ENCODE measurements at places on chromosomes 3 and 15.

GRCh38 chr3:188439080-188439479 lies 285.1 kb downstream of the LPP start:
- DNase-seq: no peak

DNA sequence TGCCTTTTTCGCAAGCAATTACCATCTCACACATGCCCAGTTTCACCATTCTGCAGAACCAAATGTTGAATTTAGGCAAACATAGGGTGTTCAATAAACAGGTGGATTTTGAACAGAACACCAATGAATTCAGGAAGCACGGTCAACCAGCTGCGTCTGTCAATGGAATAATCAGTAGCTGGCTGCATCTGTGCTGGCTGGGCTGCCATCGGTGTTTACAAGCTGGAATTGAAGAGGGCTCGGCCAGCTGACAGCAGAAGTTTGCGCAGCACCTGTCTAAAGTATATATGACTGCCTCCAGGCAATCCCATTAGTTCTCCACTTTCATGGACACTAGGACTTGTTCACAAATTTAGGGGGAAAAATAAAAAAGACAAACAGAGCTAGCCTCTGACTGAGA lies 996.4 kb upstream of the CFAP20DC start:
- no peak for DNase-seq

GRCh38 chr15:74783072-74783807 lies 1.4 kb downstream of the CSK start:
- no peak for DNase-seq

GRCh38 chr3:48788544-48789162 lies 59.0 kb downstream of the PRKAR2A start:
- no peak for DNase-seq

DNA sequence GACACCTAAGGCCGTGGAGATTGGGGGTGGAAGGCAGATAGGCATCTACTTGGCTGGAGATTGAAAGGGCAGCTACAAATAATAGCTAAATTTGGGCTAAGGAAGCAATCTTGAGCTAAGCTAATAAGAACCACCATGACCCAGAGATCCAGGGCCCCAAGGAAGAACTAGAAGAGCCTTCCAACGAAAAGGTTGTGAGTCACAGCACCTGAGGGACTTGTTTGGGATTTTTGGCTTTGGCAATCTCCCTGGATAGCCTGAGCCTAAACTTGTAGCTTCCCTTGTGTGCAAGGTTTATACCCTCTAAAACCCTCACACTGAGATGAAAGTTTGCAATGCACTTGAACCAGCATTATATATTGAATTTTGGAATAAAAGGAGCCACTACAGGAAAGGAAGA lies 364.0 kb upstream of the IL12A start:
- no peak for DNase-seq

DNA sequence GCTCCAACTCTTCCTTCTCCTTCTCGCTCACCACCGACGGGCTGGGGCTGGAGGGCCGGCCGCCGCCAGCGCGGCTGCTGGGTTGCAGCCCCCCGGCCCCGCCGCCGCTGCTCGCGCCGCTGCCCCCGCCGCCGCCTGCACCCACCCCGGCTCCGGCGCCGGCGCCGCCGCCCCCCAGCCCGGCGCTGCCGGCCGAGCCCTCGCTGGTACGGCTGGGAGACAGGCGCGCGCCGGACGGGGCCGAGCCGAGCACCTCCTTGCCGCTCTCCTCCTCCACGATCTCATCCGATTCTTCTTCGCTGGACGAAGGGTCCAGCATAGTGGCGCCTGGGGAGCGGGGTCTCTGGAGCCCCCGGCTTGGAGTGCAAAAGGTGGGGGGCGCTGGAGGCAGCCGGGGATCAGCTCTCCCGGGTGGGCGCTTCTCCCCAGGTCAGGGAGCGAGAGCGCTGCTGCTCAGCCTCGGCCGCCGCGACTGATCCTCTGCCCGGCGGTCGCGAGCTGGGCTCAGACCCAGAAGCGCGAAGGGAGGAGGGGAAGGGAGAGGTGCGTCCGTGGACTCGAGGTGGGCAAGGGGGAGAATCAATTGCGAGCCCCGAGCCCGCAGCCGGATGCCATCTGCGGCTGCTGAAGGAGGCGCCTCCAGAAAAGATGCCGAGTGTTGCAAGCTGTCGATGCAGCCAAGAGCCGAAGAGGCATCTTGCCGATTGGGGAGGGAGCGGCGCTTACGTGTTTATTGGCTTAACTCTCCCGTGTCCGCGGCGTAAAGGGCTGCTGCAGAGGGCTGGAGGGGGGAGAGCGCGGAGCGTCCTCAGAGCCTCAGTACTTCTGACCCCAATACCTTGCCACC lies at the start of gene CADPS:
TSS of gene CADPS (minus strand) at position 706 of the 847 bp plus-strand sequence. CDS start at position 319, 387 bp downstream.
- no peak for DNase-seq
